ENCODE measurements at places on chromosomes 16 and 17. TPM values are rescaled to one million over a fixed set of nuclear protein-coding genes. Genes with fewer than 3 reads are reported as not detected.
A peak's percentile ranks its signal among the peaks of the same experiment; 100 is the strongest.

GRCh38 chr16:17211797-17212196, 259.0 kb downstream of the XYLT1 start:
- no peak for DNase-seq

DNA sequence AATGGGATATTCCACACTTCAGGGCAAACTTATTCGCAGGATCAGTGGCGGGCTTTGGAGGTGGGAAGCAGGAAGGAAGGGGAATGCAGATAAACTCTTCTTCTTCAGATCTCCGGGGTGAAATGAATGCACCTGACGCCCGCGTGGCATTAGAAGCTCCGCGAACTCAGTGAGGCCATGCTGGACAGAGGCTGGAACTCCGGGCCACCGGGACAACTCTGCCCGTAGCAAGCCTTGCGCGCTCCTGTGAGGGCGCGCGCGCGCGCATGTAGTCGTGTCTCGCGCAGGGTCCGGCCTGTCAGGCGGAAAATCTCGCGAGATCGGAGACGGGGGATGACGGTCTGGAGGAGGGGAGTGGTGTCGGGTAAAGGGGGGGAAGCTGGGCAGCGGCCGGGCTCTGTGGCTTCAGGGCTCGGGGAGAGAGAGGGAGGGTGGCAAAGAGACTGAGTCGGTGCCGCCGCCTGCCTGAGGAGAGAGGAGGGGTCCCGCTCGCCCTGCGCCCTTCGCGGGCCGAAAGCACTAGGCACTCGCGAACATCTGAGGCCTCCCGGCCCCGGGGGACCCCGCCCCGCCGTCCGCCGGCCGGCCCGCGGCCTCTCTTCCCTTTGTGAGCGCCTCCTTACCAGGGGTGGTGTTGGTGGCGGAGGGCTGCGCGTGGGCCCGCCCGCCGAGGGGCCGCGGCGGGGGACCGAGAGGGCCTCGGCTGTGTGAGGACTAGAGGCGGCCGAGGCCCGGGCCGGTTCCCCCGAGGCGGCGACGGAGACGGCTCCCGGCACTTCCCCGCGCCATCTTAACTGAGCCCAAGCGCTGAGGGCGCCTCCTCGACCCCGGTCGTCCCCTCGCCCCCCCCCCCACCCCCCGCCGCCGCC, at the start of gene TAOK1:
Gene TAOK1, plus strand, starts transcription at position 382 of the 869 bp plus-strand sequence. CDS start 61,186 bp downstream, outside the sequence.
- DNase-seq, result peak; percentile 99

GRCh38 chr16:13866073-13866472, 53.9 kb upstream of the ERCC4 start:
- DNase-seq, result peak; percentile 91

GRCh38 chr16:30778549-30779244, 8.3 kb downstream of the ZNF629 start:
- DNase-seq, result no peak

PRAC2 gene
- 3.2 TPM for total RNA-seq

DNA sequence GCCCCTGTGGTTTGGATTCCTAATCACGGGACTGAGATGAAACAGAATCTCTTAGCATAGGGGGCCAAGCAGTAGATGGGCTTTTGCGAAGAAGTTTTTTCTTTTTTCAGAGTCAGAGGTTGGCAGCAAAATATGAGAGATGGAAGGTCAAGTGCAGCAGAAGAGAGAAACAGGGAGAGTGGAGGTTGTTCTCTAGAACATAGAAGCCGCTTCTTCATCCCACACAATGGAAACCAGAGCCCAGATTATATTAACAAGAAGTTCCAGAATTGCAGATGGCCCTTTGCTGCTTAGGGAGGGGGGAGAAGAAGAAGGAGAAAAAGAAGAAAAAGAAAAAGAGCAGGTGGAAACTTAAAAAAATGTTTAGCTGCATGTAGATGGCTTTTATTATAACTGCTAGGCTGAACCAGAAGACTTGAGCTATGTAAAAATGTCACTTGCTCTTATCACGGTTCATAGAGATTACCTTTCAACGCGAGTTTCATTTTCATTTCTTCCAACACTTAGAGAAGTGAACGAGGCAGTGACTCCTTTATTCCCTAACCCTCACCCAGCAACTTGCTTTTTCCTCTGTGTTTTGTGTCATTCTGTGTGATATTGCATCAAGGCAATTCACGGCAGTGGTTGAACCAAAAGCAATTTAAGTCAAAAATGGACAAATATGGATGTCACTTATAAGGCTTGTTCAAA, 737.5 kb downstream of the WWOX start:
- no peak for DNase-seq

DNA sequence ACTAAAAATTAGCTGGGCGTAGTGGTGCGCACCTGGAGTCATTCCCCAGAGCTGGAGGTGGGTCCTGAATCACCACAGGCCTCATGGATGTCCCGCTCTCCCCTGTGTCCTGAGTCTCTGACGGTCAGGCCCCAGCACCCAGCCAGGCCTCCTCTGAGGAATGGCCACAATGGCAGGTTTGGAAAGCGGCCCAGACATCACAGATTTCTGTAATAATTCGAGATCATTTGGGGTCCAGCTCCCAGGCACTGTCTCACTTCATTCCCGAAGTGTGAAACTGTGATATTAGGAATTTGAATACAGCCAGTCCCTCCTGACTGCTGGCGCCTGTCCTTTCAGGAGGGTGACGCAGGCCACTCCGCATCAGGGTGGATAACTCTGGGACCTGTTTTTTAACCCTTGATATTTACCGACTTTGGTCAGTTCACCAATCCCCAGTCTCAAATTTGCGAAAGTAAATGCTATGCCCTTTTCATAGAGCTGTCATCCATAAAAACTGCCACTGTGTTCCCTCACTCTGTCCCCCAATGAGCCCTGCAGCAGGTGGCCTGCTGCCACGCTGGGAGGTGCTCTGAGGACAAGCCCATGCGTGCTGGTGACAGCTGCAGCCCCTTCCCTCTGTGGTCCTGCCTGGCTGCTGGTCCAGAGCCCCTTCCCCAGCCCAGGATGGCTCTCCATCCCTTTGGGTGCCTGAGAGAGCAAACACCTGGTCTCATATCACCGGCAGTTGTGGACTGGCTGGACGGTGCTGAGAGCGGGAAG, 28.3 kb upstream of the RPTOR start:
- no peak for DNase-seq

DNA sequence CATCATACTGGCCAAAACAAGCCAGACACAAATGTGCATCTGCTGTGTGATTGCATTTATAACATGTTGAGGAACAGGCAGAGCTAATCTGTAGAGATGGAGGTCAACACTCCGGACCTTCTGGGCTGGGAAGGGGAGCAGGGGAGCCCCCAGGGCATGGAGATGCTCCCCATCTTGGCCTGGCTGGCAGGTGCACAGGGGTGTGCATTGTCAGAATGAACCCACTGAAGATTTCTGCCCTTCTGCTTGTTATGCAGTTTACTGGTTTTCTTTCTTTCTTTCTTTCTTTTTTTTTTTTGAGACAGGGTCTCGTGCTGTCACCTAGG, 146.9 kb downstream of the CMIP start:
- no peak for DNase-seq

- no peak for DNase-seq
These were observed 921.9 kb upstream of the EEF2KMT start for GRCh38 chr16:6019490-6019991.

GRCh38 chr17:34598161-34598776, 18.9 kb downstream of the TMEM132E start:
- DNase-seq, result peak; percentile 81

DNA sequence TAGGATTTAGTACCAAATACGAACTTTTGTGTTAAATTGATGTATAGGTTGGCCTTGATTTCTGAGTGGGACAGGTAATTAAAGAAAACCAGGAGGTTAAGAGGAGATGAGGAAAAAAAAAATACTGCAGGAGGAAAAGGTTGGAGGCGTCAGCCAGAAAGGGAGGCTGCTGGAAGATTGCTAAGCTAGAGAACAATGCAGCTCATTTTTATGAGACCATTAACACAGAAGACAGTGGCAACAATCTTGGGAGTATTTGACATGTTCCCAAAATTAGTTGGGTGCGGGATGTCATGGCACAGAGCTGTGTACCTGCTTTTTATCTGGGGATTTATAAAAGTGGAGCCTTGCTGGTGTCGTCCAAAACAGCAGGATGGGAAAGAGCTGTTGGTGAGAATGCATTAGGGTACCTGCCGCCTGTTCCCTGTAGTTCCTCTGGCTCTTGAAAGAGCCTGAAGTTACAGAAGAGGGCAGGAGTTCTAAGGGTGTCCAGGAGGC, 229.3 kb downstream of the RBFOX1 start:
- DNase-seq, result no peak

CPHXL2 gene
- total RNA-seq, result 0.31 TPM

BICDL2 gene
- 1.3 TPM for total RNA-seq

DNA sequence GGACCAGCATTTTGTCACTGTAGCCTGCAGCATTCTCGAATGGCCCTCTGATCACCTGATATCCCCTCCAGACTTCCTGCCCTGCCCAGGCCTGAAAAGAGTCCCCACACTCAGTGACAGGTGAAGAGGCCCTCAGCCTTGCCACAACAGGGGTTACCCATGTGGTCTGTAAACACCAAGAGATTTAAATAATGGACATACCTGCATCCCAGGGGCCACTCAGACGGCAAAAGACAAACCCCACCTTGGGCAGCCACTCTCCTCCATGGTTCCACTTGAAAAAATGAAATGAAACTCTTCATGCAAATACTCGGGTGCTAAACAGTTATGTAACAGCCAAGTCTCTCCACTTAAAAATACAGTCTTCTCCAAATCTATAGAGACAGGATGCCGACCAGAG, 22.9 kb upstream of the PECAM1 start:
- no peak for DNase-seq

Measured in testis (tissue), 5 donors.